ENCODE measurements at places on chromosomes 1 and 21.

DNA sequence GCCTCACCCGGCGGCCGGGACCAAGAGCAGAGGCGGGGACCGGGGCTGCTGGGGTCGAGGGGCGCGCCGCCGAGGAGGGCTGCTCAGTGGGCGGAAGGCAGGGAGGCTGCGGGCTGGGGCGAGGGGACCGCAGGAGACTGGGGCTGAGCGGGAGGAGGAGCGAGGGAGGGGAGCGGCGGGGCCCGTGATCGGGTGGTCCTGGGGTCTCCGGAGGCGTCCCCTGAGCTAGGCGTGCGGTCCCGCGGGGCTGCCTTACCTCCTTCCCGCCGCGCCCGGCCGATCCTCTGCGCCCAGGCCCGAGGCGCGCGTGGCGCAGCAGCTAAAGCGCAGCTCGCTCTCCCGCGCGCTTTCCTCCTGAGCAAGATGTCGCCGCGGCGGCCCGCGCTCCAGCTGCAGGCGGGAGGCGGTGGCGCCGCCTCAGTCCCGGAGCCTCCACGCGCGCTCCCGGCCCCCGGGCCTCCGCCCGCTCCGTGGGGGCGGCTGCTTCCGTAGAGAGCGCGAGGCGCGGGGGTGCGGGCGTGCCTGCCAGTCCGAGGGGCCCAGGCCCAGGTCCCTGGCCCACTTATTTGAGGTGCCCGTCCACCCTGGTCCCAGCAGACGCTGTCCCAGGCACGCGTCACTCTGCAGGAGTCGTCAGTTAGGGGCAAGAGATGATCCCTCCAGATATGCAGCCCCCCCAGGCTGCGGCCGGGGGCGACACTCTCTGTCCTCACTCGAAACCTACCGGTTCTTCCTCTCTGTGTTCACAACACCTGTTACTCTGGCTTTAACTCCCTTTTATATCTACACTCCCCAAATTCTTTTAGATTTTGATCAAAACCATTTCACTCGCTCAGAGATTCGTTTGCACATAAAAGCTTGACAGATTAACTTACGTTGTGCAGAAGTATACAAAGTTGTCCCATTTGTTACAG is at the start of gene CCSAP:
Gene CCSAP, minus strand, starts transcription at position 392 of the 914 bp plus-strand sequence. CDS start 582 bp downstream, outside the sequence.
- DNase-seq, result no peak

DNA sequence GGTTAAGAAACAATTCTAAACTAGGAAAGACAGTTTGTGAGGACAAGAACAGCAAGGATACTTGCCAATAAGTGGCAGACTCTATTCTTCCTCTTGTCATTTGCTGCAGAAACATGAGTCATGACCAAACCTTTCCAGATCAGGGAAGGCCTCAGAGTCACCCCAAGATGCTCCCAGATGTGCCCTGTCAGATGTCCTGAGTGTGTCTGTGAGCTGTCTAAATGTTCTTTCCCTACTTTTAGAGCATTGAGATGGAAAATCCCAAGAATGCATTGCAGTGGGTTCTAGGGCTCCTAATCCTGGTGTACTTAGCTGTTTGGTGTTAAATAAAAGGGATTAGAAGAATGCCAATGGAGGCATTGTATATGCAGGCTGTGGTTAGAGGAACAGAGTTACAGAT is 57.5 kb upstream of the KIAA0040 start:
- no peak for DNase-seq

GRCh38 chr1:216346526-216346925 is 76.7 kb downstream of the USH2A start:
- DNase-seq, result no peak

DNA sequence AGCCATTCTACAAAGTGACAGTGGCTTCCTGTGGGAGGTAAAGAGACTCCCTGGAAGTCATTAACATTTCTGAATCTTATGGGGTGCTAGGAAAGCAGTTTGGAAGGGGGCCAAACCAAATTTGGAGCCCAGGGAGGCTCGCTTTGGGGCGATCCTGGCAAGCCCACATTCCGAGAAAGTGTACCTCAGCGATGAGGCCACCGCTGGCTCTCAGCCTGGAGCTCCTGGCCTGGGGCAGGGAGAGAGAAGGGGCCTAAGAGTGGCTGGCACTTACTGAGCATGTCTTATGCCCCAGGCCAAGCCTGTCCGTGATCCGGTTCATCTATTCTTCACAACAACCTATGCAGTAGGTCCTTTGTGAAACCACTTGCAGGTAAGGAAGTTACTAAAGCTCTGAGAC is 98.8 kb downstream of the CCDC185 start:
- no peak for DNase-seq

DNA sequence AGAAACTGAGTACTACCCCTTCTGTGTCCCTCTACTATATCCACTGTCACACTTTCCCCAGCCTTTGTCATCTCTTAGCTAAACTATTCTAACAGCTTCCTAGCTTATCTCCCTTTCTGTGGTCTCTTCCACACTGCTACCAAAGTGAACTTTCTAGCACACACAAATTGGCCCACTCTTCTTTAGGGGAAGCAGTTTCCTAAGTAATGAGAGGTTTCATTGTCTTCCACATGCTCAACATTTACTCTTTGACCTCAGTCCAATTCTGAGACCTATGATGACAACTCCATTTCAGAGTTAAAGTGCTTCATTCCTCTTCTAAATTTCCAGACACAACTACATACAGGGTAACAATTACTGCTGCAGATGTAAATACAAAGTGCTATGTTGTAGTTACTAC is 32.9 kb downstream of the SCYL3 start:
- no peak for DNase-seq

DNA sequence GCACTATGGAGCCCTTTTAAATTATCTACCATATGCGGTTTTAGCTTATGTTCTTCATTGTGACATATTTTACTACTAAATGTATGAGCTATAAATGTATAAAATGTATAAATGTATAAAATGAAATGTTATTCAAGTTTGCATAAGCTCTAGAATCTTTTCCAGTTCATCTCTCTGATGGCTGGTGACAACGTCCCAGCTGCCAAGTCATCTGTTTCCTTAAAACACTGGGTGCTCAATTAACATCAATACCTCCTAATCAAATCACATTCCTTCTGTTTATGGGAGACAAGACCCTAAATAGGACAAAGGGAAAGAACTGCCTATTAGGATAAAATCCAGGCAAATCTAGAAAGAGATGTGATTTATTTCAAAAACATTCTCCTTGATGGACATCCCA is 22.9 kb downstream of the DSTYK start:
- no peak for DNase-seq

GRCh38 chr1:110084227-110085078 is 14.0 kb upstream of the ALX3 start:
- DNase-seq, result no peak

DNA sequence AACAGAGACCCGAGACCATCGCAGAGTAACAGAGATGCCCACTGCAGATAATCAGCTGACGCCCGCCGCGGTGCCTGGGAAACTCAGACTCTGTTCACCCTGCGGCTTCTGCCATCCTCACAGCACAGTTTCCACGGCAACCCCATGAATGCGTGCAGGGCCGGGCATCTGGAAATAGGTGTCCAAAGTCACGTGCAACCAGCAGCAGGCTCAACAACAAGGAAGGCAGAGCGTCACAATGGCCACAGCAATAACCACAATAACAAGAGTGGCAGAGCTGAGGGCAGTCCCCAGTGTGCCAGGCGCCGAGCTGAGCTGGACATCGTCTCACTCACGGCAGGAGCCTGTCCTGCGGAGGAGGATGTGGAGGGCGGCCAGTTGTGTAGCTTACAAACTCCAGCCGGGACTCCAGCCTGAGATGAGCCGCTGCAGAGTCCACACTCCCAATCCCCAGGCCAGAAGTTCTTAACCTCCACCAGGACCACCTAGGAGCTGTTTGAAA is 102.0 kb downstream of the CRYAA start:
- no peak for DNase-seq

DNA sequence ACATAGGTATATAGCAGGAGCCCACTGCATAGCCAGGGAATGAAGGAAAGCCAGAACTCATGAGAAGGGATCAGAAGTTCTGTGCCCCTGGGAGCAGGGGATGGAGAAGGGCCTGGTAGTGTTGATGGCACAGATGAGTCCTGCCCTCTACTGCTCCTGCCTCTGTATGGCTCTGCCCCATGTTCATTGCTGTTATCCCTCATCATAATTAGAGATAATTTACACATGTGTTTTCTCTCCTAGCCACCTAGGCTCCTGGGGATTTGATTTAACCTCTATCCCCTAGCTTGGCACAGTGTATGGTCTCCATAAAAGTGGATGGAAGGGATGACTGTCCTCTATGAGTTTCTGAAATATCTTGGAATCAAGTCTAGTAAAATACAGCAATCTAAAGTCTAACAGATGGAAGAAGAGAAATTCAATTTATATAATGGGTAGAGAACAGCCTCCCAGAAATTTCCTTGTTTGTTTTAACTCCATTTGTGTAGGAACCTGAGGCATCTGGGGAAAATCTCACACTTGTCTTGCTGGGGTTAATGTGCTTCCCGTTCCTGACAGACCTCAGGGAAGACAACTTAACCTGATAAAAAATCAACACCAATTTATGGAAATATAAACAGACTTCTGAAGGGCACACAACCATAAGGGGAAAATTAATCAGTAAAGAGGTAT is 393.8 kb downstream of the HHAT start:
- no peak for DNase-seq

- no peak for DNase-seq
These were observed 35.5 kb upstream of the ASPM start for GRCh38 chr1:197181982-197182381.

DNA sequence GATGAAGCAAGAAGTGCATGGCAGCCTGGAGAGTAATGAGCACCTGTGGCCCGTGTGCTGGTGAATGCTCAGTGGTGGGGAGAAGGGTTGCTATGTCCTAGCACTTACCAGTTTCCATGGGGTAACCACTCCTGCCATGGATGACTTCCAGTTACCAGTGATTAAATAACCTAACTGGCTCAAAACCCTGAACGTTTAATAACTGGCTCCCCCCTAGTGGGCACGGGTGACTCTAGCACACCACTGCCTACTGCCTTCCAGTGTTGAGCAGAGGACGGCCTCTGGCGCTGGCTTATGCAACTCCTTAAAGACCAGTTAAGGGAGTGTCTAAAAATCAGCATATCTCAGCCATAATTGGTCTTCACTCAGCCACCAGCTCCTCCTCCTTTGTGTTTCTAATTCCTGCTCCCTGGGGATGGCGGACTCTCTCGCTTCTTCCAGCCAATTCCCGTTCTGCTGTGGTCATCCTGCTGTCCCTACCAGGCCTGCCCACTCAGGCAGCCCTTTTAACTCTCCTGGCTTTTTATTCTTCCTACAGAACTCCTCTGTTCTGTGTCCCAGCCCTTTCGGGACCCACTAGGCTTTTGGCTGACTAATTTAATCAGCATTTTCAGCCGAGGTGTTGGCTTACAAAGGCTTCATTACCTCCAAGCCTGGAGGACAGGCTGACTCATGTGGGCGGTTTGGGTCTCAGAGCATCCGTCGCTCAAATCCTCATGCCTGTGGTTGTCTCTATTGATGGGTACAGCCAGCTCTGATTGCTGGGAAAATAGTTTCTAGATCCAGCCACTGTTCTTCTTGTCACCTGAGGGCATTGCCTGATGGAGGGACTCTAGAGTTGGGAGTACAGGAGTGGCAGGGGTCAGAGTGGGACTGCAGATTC is 332.4 kb downstream of the CAMTA1 start:
- DNase-seq, result no peak

Data from hematopoietic multipotent progenitor cell treated with erythropoietin and hydrocortisone succinate and interleukin-3 and kit ligand, for 17 days (in vitro differentiated cells).